ENCODE measurements at places on chromosomes 6 and 20.

GRCh38 chr6:26454631-26455030 is 3.1 kb upstream of the BTN2A1 start:
- DNase-seq: no peak

GRCh38 chr20:62339647-62340062 is 27.5 kb downstream of the LAMA5 start:
- no peak for DNase-seq

DNA sequence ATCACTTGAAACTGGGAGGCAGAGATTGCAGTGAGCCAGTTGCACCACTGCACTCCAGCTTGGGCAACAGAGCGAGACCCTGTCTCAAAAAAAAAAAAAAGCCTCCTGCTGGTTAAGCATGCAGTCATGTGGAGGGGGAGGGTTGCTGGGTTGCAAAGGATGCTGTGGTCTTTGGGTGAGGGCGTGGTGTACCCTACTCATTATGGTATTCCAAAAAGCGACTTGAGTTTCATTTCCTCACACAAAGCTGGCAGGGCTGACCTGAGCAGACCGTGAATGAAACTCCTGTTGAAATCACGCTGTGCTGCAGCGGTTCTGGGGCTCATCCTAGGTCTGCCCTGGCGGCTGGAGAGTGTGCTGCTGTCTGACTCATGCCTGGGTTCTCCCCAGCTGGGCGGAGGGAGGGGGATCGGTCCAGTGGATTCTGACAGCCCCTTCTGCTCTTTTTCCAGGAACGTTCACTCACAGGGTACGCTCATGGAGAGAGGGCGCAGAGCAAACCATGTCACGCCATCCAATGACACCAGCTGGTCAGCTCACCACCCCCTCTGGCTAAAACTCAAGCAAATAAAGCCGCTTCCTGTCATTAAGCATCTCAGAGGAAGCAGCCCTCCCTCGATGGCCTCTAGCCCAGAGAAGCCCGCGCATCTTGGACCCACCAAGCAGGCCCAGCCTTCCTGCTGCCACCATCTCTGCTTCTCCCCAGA is 166.2 kb downstream of the SCML4 start:
- peak; percentile 77 for DNase-seq

DNA sequence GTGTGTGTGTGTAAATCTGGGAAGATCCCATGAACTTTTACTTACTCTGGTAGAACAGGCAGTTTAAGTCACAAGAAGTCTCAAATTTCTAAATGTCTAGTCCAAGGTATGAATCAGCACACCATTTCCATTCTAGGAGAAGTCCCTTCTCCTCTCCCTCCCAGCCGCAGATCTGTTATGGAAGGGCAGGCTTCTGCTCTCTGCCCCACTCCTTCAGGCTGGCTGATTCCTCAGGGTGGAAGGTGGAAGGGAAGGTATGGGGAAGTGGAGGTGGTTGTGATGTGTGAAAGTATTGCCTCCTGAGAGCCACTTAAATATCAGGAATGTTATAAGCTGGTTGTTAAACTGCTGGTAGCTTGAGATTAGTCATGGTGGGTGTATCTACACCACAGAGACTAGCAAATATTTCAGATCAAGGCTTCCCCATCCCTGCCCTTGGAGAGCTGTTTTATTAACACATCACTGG is 44.5 kb upstream of the LAMA4 start:
- DNase-seq: no peak

- DNase-seq: no peak
These were observed 34.3 kb downstream of the CEP250 start for GRCh38 chr20:35489717-35490116.

DNA sequence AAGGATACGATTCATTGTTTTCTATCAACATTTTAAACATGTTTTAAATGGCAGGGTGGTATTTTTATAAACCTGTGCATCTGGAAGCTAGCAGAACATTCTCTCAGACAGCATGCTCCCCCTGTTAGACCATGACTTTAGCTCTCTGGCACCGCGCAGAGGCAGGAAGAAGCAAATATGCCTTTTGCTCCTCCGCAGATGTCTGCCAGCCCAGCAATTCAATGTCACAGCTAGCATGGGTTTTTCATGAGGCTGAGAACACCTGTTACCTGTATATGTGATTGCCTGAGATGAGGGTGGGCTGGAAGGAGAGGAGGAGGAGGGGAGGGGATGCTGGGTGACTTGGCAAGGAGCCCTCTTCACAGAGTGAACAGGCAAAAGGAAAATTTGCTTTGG is 6.7 kb downstream of the MTCH1 start:
- peak; percentile 74 for DNase-seq

DNA sequence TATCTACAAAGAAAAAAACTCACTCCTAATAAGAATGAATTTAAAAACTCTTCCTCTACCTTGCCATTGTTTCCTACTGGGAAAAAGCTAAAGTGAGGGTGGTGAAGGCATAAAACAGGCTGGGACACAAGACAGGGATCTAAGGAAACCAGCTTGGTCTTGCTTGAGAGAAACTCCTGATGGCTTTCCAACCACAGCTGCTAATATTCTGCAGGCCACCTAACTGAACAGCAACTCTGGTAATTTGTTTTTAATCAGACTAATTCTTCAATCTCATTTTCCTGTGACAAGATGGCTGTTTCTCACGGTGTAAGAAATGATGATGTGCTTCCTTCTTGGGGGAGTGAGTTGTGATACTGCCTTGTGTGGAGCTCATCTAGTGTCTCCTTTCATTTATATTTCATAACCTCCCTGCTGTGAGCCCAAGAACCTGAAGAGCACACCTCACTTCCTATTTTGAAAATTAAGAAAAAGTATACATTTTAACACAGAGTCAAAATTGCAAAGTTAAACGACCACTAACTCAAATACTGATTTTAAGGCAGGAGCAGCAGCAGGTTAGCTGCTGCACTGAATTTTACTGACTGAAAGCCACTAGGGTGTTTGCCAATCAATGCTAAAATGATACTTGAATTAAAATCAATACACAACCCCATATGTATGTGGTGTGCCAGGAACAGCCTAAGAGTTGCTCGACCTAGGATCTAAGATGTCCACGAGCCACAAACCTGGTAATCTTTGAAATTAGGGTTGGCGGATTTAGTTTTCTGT is 58.0 kb downstream of the BACH2 start:
- no peak for DNase-seq

- DNase-seq: peak; percentile 82
These were observed 716 bp downstream of the SHPRH start for GRCh38 chr6:145963216-145964068.

- DNase-seq: no peak
These were observed 109.4 kb upstream of the AKAP12 start for GRCh38 chr6:151130329-151130728.

- no peak for DNase-seq
These were observed 289.9 kb downstream of the CD109 start for GRCh38 chr6:73985891-73986290.

- no peak for DNase-seq
These were observed 28.6 kb upstream of the SIM1 start for GRCh38 chr6:100493206-100493888.

- no peak for DNase-seq
These were observed 634 bp downstream of the HSF2 start for GRCh38 chr6:122400121-122400450.

GRCh38 chr6:17580518-17581048 is 19.5 kb upstream of the FAM8A1 start:
- peak; percentile 76 for DNase-seq

GRCh38 chr6:44076356-44077213 is 50.7 kb downstream of the MRPL14 start:
- peak; percentile 91 for DNase-seq

GRCh38 chr6:108798670-108799353 is 49.4 kb upstream of the ARMC2 start:
- peak; percentile 35 for DNase-seq

GRCh38 chr6:28407401-28407800 is 7.9 kb upstream of the ZSCAN12 start:
- no peak for DNase-seq

DNA sequence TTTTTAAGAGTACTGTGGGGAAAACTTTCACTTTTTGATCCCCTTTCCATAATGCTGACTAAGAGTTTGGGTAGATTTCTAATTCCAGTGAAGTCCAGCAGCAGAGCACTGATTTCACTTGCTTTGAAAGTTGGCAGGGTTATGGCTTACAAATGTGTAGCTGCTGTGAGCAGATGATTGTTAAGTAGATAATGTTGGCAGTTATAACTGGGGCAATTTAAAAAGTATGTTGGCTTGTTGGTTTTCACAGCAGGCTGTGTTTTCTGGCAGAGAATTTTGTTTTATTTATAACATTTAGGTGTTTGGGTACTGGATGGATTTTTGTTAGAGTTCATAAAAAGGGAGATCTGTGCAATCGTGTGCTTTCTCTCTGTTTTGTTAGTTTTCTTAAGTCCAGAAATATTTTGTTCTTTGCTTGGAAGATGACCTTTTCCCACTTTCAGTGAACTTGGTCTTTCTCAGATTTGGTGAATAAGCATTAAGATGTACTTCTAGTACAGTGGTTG is 31.4 kb downstream of the AFDN start:
- no peak for DNase-seq

- DNase-seq: no peak
These were observed 8.2 kb downstream of the SPINT3 start for GRCh38 chr20:45507011-45507820.

DNA sequence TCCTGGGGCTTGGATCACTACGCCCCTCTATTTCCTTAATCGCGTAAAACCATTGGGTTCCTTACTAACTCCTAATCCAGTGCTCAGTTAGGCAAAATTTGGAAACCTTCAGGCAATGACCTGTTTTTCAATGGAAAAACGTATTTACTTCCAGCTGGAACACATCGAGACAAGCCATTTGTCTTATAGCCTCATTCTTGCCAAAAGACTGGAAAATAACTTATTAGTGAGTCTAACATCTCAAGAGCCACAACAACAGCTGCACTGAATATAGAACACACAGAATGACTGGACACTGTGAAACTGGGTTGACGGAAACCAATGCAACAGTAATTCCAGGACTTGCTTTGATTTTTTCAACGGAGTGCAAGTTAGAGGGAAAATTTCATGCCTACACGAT is 125.2 kb upstream of the MAP3K7 start:
- no peak for DNase-seq

DNA sequence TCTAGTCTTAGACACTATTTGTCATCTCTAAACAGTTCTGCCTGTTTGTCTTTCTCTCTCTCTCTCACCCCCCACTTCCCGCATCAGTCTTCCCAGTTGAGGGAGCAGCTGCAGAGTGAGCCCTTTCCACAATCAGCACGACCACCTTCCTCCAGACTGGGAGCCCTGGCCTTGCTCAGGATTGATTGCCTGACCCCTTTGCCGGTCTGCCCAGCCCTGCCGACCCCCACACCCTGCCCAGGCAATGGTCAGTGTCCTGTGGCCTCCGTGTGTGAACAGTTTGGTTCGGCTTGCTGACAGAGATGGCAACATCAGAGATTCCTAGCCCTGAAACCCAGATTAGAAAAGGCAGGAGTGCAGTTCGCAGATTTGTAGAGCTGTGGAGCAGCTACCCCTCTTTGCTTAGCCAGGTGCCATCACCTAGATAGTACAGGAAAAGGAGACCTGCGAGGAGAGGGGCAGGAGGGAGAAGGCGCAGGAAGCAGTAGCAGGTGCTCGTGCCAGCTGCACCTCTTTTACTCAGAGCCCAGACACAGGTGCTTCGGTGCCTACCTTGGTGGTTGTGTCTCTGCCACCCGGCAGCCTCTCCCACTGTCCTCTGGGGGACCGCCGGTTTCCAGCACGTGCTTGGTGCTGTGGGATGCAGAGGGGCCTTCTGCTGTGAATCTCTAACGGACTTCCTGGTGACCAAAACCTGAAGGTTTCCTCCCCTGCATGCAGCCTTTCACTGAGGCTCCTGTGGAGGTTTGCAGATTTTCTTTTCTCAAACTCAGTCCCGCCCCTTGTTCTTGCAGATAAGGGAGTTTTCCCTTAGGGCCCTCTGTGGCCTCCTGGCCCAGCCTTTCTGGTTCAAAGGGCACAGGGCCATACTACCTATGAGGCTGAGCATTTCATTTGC is 92.4 kb downstream of the SCML4 start:
- no peak for DNase-seq

- peak; percentile 93 for DNase-seq
These were observed 132.2 kb downstream of the SNX5 start for GRCh38 chr20:17836303-17836861.

DNA sequence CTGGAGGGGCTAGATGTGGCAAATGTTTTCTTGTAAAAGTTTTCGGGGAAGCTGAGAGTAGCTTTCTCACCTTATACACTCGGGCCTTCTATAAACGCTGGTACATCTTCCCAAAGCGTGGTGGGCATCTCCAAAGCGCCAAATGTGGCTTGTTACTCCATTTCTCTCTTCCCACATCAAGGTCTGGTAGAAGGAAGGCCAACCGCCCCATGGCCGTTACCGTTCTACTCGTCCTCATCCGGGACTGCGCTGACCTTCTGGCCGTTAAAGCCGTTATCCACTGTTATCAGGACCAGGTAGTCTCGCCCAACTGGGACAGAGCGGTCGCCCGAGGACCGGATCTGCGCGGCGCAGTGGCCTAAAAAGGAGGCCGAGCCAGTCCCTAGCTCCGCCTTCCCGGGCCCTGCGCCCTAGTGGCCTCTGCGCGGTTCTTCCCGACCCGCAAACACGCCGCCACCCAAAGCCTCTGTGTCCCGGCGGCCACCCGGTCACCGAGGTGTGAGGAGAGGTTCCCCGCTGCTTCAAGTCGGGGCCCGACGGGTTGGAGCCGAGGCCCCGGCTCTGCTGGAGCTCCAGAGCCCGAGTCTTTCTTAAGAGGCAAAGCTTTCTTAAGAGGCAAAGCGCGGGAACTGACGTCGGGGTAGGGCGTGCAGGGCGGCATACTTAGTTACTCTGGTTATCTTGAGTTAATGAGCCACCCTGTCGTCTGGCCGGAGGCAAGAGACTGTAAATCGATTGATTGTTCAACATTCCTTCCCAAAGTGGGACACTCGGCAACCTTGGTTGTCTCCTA is 90.5 kb downstream of the GPX5 start:
- DNase-seq: no peak

- DNase-seq: no peak
These were observed 5.8 kb upstream of the TBXT start for GRCh38 chr6:166173281-166173951.

GRCh38 chr20:21090111-21090618 is 16.0 kb downstream of the LINC00237 start:
- DNase-seq: no peak

GRCh38 chr20:2298116-2298515 is 2.3 kb downstream of the TGM3 start:
- no peak for DNase-seq

- DNase-seq: no peak
These were observed 107.0 kb downstream of the POPDC3 start for GRCh38 chr6:105072798-105073199.

GRCh38 chr6:155080881-155081845 is 86.0 kb downstream of the TIAM2 start:
- DNase-seq: no peak

DNA sequence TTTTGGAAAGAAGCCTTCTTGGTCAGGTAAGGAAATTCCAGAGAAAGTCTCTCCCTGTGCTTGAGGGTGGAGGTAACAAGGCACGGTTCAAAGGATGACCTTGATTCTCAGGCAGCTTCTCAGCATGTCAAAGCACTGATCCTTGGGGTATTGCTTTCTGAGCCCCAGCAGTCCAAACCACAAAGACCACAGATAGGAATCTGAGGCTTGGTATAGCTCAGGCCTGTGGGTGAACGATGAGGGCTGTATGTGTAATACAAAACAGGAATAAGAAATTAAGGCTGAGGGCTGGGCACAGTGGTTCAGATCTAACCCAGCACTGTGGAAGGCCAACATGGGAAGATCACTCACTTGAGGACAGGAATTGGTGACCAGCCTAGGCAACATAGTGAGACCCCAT is 70.2 kb upstream of the SLC22A1 start:
- DNase-seq: no peak

All from right cardiac atrium (tissue), 5 donors.